ENCODE measurements at places on chromosomes 13 and 19. TPM values are rescaled to one million over a fixed set of nuclear protein-coding genes. Genes with fewer than 3 reads are reported as not detected.

- no peak for DNase-seq
Observed at GRCh38 chr19:55384131-55384919, at the start of gene TMEM238. Gene TMEM238, minus strand, starts transcription at chr19:55384292. Its CDS starts 33 bp downstream, at chr19:55384259.

DNA sequence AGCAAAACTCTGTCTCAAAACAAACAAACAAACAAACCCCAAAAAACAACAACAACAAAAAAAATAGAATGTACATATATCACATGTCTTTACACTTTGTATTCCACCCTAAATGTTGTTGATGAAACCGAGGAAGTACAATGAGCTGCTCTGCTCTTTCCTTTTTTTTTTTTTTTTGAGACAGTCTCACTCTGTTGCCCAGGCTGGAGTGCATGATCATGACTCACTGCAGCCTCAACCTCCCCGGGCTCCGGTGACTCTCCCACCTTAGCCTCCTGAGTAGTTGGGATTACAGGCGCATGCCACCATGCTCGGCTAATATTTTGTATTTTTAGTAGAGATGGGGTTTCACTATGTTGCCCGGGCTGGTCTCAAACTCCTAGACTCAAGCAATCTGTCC, 30.6 kb upstream of the LRP3 start:
- DNase-seq: no peak

DNA sequence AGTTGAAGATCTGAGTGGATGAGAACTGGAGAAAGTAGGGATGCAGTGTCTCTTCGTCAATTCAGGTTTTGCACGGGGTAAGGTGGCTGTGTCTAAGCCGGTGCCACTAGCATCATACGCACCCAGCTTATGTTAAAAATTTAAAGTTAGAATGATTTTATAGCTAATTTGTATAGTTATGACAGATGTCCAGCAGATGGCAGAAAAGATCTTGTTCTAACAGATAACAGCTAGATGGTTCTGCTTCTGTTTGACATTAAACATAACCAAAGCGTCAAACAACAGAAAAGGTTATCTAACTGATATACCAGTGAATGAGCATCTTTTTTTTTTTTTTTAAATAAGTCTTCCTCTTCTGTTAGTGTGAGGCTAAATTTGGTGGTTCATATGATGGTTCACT, 18.8 kb upstream of the EDDM13 start:
- peak; percentile 17 for DNase-seq

- DNase-seq: no peak
Observed at GRCh38 chr13:31452525-31452924, 252.8 kb downstream of the B3GLCT start.

DNA sequence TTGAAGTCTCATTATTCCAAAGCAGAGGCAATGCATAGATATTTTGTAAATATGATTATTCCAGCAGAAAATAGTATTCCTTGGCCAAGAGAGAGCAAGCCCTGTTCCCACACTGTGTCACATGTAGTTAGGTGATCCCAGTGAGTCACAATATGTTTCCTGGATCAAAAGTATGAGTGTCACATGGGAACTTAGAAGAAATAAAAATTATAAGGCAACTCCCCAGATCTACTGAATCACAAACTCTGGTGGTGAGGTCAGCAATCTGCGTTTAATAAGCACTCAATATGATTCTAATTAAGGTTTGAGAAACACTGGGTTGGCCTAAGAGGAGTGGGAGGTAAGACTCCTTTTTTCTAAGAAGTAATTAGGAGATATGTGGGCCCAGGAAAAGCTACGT, 1504.5 kb upstream of the PCDH20 start:
- no peak for DNase-seq

GRCh38 chr13:71603255-71603654, 263.7 kb downstream of the DACH1 start:
- no peak for DNase-seq

DNA sequence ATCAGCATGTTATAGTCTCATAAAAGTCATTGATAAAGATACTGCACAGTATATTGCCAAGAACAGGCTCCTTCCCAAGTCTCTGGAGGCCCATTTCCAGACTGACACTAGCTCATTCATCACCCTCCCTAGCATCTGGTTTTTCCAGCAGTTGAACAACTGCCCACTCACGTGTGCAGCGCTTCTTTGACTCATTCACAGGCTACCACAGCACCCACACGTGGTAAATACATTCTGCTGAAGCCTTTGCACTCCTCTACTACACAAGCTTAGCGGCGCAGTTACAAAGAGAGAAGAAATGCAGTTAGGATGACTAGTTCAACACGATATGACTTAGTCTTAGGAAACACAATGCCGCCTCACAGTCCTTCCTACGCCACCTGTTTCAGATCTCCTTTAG, 87.7 kb downstream of the DOCK9 start:
- DNase-seq: peak; percentile 21

DNA sequence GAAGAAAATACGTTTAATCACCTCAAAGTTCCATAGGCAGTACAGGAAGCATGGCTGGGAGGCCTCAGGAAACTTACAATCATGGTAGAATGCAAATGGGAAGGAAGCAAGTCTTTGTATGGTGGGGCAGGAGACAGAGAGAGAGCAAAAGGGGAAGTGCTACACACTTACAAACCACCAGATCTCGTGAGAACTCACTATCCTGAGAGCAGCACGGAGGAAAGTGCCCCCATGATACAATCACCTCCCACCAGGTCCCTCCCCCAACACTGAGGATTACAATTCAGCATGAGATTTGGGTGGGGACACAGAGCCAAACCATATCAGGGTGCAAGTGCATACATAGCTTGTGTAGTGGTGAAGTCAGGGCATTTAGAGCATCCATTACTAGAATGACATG, 92.3 kb upstream of the ANKRD10 start:
- no peak for DNase-seq

DNA sequence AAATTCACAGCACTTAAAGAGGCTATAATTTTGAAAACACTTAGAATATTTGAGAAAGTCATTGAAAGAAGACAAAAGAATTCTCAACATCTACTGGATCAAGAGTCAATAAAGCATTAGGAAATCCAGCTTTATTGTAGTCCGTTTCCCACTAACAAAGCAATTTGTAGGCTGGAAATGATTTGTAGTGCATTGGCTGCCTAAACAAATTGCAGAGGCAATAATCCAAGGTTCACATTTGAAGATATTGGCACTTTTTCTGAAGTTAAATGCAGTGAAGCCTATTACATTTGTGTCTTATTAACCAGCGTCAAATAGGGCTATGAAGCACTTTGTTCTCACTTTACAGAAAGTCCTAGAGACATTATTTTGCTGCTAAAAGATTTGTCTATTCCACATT, 848.1 kb upstream of the SLITRK1 start:
- no peak for DNase-seq

- DNase-seq: no peak
Observed at GRCh38 chr19:17076543-17076991, 990 bp downstream of the MYO9B start.

GRCh38 chr13:113349491-113349890, 14.4 kb downstream of the GRTP1 start:
- DNase-seq: no peak

GRCh38 chr13:24161010-24161775, 673 bp downstream of the SPATA13 start:
- no peak for DNase-seq

- DNase-seq: no peak
Observed at GRCh38 chr13:70080012-70080411, 27.6 kb upstream of the ATXN8OS start.

DNA sequence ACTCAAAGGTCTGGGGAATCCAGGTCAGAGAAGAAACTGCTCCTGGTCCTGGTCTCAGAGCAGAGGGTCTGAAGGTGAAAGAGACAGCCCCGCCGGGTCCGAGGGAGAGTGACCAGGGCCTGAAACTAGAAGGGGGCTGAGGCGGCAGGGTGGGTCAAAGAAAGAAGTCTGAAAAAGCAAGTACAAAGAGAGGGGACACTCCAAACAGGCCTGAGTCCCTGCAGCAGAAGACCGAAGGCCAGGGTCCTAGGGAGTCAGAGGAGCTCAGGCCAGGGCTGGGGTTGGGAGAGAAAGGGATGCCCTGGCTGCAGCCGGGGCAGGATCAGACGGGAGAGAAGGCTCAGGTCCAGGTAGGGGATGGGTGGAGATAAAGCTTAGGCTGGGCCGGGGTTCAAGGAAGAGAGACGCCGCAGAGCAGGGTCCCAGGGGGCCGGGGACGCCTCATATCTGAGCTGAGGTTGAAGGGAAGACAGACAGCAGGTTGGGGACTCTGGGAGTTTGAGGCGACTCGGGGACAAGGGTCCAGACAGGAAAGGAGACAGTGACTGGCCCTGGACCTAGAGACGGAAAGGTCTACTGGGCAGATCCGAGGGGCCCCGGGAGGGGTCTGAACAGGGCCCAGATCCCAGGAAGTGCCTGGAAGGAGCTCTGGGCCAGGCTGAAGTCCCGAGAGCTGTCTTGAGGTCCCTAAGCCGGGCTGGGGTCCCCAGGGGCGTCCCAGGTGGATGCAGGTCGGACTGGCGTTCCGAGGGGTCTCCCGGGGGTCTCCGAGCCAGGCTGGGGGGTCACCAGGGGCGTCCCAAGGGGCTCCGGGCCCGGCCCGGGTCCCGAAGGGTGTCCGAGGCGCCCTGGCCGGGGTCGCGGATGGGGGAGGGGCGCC, 795 bp downstream of the MLLT1 start:
- DNase-seq: no peak

- no peak for DNase-seq
Observed at GRCh38 chr19:40974633-40975037, 16.4 kb upstream of the CYP2B6 start.

- DNase-seq: no peak
Observed at GRCh38 chr13:85538957-85539356, 260.3 kb downstream of the SLITRK6 start.

DNA sequence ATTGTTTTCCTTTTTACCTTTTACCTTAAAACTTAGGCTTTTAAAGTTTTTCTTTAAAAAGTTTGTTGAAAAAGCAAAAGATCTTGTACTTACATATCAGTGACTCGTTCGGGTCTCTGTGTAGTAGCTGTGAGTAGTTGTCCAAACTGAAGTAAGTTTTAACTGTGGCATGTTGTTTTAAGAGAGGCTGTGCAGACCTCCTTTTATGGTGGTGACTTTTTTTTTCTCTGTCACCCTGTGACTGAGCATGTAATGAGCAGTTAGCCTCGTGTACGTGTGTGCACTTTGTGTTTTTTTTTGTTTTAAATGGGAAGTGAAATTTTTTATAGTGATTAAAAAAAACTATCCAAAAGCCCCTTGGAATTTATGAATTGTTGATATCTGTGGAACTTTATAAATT, at the start of gene GPR183:
Gene GPR183, minus strand, starts transcription at position 153 of the 400 bp plus-strand sequence. CDS start 11,254 bp downstream, outside the sequence.
- DNase-seq: no peak

- no peak for DNase-seq
Observed at GRCh38 chr13:39822437-39822836, 167.0 kb downstream of the COG6 start.

DNA sequence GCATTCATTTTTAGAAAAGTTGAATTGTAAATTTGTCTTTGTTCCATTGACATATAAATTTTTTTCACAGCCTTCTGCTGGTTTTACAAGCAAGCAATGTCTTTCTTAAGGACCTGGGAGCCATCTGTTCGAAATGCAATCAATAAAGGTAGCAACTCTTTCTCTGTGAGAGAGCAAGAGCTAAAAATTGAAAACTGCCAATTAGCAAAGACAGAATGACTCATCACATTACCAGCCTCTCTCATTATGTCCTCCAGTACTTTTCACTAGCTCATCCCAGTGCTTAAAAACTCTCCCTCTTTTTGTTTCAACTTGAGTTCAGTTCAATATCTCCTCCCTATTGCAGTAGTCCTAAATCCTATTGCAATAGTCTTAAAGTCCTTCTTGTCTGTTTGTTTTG, 760.7 kb upstream of the SLITRK6 start:
- DNase-seq: no peak

- DNase-seq: no peak
Observed at GRCh38 chr19:9130965-9131364, 4.2 kb upstream of the OR7G3 start.

- DNase-seq: peak; percentile 43
Observed at GRCh38 chr13:98220271-98220791, 43.3 kb upstream of the RNF113B start.

- no peak for DNase-seq
Observed at GRCh38 chr19:3208317-3209207, 15.9 kb upstream of the CELF5 start.

- no peak for DNase-seq
Observed at GRCh38 chr19:42161616-42162263, 29.5 kb upstream of the POU2F2 start.

HSPB6 gene
- total RNA-seq: 25.4 TPM

PCDH20 gene
- total RNA-seq: 12.3 TPM

GIPR gene
- total RNA-seq: 0.26 TPM

GFY gene
- not detected for total RNA-seq

GNG7 gene
- 2.8 TPM for total RNA-seq

SULT2B1 gene
- 0.42 TPM for total RNA-seq

CEACAM3 gene
- not detected for total RNA-seq

Measured in urinary bladder (tissue), 4 donors.